Astrocyte of the hippocampus (primary cell): ENCODE measurements at places on chromosomes 6 and 20.

DNA sequence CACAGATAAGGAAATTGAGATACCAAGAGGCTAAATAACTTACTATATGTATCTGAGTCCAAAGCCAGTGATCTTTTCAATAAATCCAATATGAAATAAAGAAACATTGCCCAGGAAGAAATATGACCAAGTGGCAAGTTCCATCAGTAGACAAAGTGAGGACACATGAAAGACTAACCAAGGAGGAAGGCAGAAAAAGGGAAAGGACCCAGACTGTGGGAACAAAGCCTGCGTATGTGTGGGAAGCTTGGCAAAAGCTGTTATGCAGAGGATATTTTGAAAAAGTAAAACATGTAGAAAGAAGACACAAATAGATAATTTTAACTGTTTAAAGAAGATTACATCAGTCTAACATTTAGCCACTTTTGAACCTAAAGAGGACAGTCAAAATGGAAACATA, 264.4 kb upstream of the PRDM1 start:
- no peak for DNase-seq

- DNase-seq = no peak
Observed at GRCh38 chr6:37105148-37106050, 64.6 kb upstream of the PIM1 start.

DNA sequence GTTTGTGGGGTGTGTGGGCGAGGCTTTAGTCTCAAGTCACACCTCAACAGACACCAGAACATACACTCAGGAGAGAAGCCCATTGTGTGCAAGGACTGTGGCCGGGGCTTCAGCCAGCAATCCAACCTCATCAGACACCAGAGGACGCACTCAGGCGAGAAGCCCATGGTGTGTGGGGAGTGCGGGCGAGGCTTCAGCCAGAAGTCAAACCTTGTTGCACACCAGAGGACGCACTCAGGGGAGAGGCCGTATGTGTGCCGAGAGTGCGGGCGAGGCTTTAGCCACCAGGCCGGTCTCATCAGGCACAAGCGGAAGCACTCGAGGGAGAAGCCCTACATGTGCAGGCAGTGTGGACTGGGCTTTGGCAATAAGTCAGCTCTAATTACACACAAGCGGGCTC, 27.8 kb downstream of the ZNF133 start:
- no peak for DNase-seq

DNA sequence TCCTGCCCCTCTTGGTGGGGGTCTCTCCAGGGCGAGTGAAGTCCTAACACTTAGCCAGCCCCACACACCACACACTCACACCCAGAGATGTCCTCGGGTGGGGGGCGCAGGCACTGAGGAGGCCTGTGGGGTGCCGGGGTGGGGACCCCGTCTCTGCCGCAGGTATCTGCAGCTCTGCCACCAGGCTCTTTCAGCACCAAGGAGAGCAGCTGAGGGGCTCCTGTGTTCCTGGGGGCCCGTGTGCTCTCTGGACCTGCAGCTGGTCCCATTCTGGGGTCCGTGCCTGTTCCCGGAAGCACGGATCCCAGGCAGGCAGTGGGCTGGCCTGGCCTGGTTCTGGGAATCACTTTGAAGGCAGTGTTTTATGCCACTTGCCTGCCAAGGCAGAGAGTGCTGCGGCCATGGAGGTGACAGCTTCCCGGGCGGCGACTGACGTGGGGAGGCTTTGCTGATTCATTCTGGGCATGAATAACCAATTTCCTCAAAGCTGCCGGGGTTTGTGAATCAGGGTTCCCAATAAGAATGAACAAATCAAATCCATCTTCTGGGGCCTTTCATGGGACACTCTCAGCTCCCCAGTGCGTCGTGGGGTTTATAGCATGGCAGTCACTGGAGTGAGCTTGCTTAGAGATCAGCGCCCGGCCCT, 54.4 kb upstream of the SLCO4A1 start:
- DNase-seq = peak; percentile 45

GRCh38 chr20:51481341-51481914, 61.1 kb downstream of the NFATC2 start:
- no peak for DNase-seq

- DNase-seq = peak; percentile 39
Observed at GRCh38 chr6:152572338-152573088, 64.6 kb downstream of the SYNE1 start.

DNA sequence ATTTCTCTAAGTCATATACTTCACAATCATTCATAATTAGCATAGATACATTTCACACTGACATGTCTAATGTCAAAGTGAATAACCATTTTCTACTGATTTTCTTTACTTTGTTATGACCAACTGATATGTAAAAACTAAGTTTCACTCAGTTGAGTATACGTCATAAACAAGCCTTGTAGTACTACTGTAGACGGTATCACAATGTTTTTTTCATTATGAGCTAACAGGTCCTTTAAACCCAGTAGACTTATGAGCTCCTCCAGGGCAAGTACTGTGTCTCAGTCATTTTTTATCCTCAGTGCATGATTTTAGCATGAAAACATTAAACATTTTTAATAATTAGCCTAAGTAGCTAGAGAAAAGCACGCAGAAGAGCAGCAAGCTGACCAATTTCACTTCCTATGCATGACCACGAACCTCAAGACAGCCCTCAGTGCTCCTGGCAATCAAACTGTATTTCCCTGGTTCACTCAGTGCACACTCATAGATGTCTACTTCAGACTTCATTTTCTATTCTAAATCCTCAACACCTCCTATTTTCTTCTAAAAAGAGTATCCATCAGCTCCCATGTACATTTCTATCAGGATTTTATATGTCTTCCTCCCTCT, 32.0 kb upstream of the TFAP2D start:
- DNase-seq = no peak

- DNase-seq = no peak
Observed at GRCh38 chr6:52498538-52499017, 78.3 kb downstream of the TRAM2 start.

DNA sequence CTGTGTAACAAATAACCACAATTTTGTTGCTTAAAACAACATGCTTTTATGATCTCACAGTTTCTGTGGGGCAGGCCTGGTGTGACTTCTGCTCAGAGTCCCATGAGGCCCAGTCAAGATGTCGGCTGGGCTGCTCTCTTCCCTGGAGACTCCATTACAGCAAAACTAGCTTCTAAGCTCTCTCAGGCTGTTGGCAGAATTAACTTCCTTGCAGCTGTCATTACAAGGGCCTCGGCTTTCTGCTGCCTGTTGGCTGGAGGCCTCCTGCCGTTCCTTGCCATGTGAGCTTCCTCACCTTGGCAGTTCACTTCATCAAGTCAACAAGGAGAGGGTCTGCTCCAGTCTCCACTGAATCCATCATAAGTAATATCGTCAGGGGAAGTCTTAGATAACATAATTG, 659.2 kb downstream of the PRKN start:
- DNase-seq = no peak

- DNase-seq = no peak
Observed at GRCh38 chr20:19658137-19658536, 99.9 kb upstream of the RIN2 start.

DNA sequence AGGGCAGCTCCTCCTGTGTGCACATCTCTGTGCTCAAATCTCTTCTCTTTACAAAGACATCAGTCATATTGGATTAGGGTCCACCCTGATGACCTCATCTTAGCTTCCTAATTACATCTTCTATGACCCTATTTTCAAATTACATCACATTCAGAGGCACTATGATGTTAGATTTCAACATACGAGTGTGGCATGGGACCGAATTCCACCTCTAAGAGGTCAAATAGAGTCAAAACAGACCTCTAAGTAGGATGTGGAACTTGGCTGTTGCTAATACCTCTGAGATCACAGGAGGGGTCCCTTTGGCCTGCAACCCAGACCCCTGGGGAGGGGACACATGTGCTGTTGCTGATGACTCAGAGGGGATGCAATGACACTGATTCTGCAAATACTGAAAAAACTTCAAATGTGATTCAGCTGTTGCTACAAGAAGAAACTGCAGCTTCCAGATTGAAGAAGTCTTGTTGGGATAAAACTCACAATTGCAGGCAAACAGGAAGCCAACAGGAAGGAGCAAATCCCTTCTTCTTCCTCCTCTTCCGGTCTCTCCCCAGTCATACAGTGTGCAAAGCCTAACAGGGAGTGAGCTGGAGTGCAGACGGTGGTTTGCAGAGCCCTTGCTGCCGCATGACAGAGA, 216.2 kb downstream of the MYLK4 start:
- no peak for DNase-seq

GRCh38 chr20:34243377-34243776, 2.2 kb downstream of the ASIP start:
- DNase-seq = no peak

DNA sequence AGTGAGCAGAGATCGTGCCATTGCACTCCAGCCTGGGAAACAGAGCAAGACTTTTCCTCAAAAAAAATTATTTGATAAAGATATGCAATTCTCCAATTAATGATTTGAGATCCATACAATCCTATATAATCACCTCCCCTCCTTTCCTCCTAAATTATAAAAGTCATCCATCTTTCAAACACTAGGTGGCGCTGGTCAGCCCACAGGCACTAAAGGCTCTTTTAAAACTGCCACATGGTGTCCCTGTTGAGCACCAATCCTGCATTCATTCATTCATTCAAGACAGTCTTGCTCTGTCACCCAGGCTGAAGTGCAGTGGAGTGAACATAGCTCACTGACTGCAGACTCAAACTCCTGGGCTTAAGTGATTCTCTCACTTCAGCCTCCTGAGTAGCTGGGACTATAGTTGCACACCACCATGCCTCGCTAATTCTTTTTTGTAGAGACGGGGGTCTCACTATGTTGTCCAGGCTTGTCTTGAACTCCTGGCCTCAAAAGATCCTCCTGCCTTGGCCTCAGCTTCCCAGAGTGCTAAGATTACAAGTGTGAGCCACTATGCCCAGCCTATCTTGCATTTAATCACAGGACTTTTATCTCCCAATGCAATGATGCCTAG, 58.7 kb upstream of the SLC2A12 start:
- DNase-seq = peak; percentile 47
